Activated effector memory CD4-positive, alpha-beta T cell treated with anti-CD3 and anti-CD28 coated beads, Interleukin-2, amount 50 U/mL, for 16 hours (primary cell): ENCODE measurements at places on chromosomes 2 and 18.
A peak's percentile ranks its signal among the peaks of the same experiment; 100 is the strongest.

- no peak for DNase-seq
These were observed 38.3 kb upstream of the ZNF385B start for GRCh38 chr2:179899666-179900065.

DNA sequence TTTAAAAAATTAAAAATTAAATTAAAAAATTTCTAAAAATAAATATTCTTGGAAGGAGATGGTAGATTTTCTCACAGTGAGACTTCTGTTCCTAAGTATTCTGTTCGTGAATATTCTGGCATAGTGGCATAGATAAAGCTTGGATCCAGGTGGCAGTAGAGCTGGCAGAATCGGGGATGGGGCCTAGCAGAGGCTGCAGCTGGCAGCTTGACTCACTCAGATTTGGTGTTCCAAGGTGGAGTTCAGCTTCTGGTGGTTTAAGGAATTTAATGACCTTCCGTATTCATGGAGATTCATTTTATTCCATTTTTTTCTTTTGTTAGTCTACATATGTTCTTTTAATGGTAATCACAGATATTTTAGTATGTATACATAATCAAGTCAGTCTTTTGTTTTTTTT, 19.9 kb downstream of the ARMC9 start:
- no peak for DNase-seq

GRCh38 chr2:72127401-72128058, 20.1 kb downstream of the CYP26B1 start:
- DNase-seq: peak; percentile 44

GRCh38 chr2:28420722-28421121, 28.1 kb downstream of the FOSL2 start:
- peak; percentile 50 for DNase-seq

DNA sequence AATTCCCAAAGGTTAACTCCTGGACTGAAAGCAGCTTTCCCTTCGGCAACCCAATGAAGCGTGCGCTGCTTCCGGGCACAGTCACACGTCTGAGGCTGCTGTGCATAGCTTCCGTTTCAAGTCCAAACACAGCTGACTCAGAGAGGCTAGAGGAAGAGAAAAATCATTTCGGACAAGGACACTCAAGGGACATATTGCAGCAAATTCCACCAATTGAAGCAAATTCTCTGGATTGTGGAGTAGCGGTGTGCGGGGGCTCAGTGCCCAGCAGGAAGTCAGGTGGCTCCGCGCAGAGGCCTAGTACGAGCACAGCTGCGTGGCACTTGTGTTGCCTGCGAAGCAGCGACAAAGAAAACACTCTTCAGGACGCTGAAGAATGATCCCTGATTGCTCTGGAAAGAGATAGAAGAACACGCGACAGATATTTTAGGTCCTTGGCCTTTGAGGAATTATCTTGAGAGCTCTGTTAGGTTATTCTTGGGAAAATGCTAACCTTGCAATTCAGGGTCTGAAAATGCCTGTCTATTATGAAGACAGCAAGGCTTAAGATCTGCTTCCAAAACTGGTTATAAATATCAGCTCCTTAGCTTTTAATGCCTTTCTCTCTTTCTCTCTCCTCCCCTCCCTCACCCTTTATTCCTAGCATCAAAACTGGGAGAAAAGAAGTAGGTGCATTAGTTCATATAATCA, 352.6 kb upstream of the DLGAP1 start:
- no peak for DNase-seq

GRCh38 chr2:221235941-221236340, 336.2 kb downstream of the EPHA4 start:
- no peak for DNase-seq

- no peak for DNase-seq
These were observed 814.5 kb upstream of the LRATD1 start for GRCh38 chr2:13818002-13818401.

DNA sequence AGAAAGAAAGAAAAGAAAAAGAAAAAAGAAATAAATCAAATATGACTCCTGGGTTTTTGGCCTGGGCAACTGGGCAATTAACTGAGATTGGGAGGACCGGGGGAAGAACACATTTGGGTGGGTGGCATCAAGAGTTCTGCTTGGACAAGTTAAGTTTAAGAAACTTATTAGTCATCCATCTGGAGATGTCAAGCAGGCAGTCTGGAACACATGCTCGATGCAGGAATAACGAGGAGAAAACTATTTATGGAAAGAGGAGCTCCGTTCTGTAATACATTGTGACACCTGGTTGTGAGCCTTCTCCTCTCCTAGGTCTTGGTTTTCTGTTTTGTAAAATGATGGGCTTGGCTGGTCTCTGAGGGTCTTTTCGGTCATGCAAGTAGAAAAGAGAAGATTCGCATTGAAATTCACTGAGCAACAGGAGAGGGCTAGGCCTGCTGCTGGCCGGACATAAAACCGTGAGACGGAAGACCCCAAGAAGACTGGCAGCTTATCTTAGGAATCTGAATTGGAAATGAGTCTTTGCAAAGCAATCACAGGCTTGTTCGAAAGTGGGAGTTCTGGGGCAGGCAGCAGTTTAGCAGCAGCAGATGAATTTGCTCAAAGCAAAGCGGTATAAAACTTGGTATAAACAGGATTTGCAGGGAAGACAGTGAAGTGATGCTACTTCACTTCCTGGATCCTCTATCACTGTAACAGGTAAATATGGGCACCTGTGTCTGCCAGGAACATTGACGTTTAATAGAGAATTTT, 51.4 kb downstream of the E2F6 start:
- DNase-seq: no peak

DNA sequence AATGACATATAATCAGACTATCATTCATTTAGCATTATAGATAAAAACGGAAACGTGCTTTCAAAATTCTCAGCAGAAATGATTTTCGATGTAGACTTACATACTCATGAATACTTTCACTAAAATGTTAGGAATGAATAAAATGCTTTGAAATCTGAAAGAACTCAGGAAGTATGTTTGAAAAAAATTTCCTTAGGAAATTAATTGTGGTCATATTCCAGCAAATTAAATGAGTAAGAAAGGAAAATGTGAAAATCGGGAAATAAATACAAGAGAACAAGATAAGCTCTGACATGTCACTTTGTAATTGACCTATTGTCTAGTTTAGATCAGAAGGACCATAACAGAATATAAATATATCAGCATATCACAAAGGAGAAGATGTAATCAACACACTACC, 981.0 kb upstream of the CDH2 start:
- no peak for DNase-seq

DNA sequence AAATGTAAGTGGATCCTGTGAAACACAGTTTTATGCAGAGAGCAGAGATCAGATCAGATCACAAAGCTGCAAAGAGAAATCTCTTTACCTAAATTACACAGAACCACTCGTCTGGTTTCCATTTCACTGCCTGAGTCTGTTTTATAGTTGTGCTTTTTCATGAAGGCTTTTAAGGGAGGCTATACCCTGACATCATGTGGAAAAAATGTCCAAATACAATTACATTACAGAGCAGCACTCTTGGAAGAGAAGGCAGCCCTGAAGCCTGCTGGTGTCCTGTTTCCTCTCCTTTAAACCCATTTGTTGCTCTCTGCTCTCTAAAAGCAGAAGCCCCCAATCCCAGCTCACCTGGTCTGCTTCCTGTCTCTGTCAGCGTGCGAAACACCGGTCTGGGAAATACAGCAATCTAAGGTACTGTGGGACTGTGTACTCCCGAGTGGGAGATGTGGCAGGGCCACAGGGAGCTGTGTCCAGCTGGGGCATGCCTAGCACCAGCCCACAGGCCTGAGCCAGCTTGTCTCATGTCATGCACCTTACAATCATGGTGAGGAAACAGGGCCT, 24.8 kb upstream of the ZFP36L2 start:
- no peak for DNase-seq

- DNase-seq: no peak
These were observed at the start of gene CCDC195 for GRCh38 chr2:224716201-224716600. CCDC195 (minus strand) TSS chr2:224716365; CDS start chr2:224716365, 0 bp downstream.

DNA sequence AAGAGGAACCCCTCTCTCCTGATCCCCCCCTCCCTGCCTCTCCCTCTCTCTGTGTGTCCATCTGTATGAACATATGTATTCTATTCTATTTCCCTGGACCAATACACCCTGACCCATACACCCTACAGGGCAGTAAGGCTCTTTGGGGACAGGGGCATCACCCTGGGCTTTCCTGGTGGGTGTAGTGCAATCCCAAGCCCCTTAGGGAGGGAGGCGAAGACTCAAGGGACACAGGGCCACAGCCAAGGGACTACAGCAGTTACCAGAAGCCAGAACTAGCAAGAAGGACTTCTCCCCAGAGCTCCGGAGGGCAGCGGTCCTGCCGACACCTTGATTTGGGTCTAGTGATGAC, 214.2 kb upstream of the RAB6C start:
- no peak for DNase-seq

- DNase-seq: no peak
These were observed 383.9 kb downstream of the ARHGAP15 start for GRCh38 chr2:143513081-143513480.

DNA sequence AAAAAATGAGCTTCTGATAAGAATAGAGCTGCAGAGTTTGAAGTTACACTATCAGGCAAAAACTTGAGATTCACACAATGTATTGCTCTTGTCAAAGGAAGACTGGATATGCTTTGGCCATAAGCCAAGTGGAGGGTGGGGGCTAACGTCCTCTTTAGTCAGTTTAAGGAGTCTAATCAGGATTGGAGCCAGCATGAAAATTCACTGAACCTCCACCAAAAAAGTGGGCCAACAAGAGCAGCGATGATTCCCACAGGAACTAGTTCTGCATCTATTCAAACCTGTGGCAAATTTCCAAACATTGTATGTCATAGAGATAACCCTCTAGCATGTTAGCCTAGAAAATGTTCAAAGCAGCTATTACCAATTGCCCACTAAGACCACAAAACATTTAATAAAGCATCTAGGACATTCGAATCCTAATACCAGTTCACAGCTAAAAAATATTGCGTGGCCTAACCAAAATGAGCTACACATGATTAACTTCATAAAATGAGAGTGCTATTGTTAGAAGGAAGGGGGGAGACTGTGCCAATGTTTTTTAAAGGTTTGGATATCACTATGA, 43.5 kb upstream of the TMEM247 start:
- DNase-seq: no peak

DNA sequence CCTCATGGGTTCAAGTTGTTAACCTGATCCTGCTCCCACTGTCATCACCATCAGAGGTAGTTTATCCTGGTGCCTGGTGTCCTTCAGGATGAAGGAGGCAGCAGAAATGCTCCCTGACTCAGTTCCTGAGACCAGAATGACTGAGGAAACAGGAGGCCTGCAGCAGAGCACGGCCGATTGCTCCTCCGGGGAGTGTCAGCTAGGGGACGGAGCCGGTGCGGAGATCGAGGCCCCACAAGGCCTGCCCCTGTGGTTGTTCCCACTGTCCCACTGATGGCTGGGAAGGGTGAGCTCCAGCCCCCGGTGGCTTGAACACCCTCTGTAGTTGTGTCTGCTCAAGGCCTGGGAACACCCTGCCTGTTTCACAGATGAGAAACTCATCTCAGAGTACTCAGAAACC, 45.6 kb downstream of the SH3BP4 start:
- DNase-seq: no peak

DNA sequence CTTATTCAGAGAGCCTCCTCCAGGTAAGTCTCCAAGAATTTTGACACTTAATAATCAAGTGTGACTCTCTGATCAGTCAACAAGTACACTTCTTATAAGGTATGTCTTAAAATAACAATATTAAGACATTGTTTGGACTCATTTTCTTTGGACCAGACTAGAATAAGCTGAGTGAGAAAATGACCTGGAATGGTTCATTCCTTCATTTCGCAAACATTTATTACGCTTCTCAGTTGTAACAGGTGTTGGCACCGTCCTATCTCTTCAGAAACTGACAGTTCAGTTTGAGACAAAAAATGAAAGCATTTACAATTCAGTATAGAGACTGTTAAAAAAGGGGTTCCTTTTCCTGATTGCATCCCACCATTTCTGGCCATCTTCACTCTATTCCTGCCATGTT, 46.6 kb downstream of the TSPYL6 start:
- DNase-seq: no peak

- DNase-seq: no peak
These were observed 94.0 kb downstream of the AQP4 start for GRCh38 chr18:26771524-26771923.

DNA sequence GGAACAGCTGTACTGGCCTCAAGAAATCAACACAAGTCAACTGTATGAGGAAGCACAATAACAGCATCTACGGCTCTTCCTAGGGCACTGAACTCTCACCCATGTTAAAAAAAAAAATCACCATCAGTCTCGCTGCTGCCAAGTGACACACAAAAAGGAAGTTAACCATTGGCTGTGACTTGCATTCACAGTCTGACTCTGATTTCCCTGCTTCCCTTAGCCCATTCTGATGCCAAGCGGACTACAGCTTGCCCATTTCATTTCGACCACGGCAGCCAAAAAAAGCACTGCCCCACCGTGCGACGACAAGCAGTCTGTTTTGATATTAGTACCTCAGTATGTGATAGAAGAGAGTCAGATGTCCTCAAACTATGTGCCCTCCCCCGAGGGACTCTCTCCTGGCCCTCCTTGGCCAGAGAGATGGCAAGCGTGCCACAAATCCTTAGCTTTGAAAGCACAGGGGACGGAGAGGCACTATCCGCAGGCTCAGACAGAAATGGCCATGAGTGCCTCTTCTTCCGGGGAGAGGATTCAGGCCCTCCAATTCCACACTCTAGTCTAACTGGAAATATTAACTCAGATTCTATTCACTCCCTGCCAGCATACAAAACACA, 250.0 kb downstream of the TCF4 start:
- no peak for DNase-seq

GRCh38 chr2:120346667-120347358, 877 bp downstream of the INHBB start:
- DNase-seq: no peak

- no peak for DNase-seq
These were observed 418.0 kb downstream of the THSD7B start for GRCh38 chr2:137183206-137183898.

DNA sequence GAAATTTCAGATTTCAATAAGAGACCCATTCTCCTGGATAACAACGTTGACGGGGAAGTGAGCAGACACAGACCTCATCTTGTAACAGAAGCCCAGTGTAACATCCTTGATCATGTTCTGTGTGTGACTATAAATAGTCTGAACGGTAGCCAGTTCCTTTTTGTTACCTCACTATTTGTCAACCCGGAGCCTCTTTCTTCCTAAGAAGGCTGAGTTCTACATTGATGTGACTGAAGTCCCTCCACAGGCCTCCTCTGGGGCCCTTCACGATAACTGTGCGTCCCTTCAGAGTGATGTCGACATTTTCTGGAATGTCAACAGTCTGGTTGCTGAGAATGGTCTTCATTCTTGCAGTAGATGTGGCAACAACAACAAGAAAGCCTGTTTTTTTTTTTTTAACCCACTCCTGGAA, 6.3 kb upstream of the PLEKHM3 start:
- no peak for DNase-seq

DNA sequence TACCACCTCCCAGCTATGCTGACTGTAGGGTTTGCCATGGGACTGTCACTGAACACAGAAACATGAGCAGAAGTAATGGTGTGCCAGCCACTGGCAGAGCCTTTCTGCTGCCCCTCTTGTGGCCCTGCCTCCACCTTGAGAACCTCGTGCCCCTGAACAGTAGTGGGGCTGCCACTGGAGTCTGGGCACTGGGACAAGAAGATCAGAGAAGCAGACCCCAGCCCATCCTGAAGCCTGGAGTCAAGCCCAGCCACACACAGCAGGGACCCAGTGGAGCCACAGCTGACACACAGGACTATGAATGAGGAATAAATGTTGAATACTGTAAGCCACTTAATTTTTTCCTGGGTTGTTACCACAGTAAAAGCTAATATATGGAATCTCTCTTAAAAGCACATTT, 159.6 kb downstream of the NCKAP5 start:
- DNase-seq: no peak

- DNase-seq: no peak
These were observed 85.5 kb upstream of the MAP4K4 start for GRCh38 chr2:101612019-101612418.

- DNase-seq: no peak
These were observed 57.0 kb upstream of the SCN1A start for GRCh38 chr2:166184789-166185188.
